ENCODE measurements at places on chromosomes 5 and 9.
A peak's percentile ranks its signal among the peaks of the same experiment; 100 is the strongest.

DNA sequence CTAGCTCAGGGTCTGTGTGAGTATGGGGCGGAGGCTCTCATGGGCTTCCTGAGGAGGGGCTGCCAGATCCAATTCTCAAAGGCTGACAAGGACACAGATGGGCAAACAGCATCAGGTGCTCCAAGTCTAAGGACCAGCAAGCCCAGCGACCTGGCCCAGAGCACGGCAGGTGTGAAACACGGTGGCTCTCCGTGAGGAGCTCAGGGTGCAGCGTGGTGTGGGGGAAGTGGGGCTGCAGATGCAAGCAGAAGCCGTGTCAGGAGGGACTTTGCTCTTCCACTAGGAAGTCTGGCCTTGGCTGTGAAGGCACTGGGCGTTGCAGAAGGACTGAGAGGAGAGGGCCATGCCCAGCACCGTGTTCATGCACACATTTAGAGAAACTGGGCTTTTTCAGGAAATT, 420.0 kb downstream of the GADD45G start:
- DNase-seq = no peak

- no peak for DNase-seq
Observed at GRCh38 chr5:57499262-57500050, 16.8 kb upstream of the ACTBL2 start.

- DNase-seq = peak; percentile 70
Observed at GRCh38 chr9:128026773-128027541, 40.2 kb downstream of the NAIF1 start.

DNA sequence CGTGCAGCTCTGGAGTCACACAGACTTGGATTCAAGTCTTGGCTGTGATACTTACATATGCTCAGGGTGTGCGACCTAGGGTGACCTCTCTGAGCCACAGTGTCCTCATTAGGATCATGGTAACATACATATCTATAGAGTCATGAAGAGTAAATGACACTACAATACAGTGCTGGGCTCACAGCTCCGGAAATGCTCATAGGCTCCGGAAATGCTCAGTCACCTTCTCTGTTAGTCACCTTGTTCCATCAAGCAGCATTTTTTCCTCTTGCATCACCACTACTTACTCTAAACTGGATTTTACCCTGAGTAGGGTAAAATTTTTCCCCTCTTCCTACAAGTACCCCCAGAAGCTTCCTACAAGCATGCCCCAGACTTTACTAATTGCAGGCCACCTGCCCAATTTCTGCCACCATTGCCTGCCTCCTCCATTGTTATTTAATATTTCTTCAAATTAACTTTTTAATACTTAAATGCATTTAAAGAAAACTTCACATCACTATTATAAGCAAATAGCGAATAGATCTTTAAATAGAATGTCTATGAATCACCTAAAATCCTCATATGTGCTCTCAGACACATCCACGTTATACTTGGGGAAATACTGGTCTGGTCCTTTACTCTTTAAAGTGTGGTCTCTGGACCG, 147.6 kb upstream of the SPRY4 start:
- peak; percentile 72 for DNase-seq

DNA sequence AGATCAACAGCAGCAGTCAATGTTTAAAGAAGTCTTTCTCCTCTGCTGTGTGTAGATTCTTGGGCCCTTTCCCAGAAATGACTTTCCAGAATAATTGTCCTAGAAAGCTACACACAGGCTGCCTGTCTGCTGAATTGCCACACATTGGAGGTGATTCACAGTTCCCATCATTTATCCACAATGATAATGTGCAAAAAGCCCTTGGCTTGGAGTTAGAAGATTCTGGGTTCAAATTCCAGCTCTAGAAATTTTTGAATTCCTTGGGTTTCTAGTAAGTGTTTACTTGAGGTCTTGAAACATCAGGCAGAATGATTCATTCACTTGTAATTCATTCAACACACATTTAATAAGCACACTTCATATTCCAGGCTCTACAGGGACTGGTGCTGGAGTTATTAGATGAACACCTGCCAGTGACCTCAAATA, 28.6 kb upstream of the EPB41L4B start:
- no peak for DNase-seq

GRCh38 chr9:88106492-88106891, 31.8 kb downstream of the SPATA31C2 start:
- DNase-seq = peak; percentile 42

GRCh38 chr5:68415177-68416085, 199.9 kb downstream of the PIK3R1 start:
- no peak for DNase-seq

- DNase-seq = no peak
Observed at GRCh38 chr5:136802383-136802782, 437.0 kb upstream of the TRPC7 start.

DNA sequence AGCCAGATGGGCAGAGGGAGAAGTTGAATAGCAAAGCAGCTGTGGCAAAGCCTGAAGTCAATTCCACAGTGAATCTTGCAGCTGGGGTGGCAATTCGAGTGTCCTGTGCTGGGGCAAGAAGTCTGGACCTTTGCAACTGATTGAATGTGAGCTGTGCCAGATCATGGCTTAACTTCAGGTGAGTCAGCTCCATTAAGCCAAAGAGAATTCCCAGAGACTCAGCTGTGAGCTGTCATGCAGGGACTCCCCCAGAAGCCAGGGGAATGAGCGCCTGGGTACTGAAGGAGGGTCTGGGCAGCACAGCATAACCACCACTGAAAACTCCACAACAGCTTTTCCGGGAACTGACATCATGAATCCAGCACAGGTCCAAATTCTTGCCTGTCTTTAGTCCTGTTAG, 153.5 kb upstream of the TRPC7 start:
- DNase-seq = no peak

- no peak for DNase-seq
Observed at GRCh38 chr5:68746643-68747420, 347.0 kb upstream of the SLC30A5 start.

GRCh38 chr5:136619556-136619955, 254.2 kb upstream of the TRPC7 start:
- no peak for DNase-seq

DNA sequence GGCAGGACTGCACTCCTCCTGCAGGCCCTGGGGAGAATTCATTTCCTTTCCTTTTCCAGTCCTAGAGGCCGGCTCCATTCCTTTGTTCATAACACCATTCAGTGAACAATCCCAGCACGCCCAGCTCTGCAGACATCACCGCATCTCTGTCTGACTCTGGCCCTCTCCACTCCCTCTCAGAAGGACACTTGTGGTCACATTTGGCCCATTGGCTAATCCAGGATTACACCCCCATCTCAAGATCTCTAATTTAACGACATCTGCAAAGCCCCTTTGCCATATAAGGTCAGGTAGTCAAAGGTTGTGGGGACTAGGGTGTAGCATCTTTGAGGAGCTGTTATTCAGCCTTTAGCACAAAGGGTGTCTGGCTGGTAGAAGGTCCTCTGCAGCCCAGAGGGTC, 185.0 kb upstream of the DAP start:
- no peak for DNase-seq

GRCh38 chr5:141989720-141990119, 20.8 kb downstream of the RNF14 start:
- no peak for DNase-seq

GRCh38 chr5:170270293-170271069, 27.1 kb downstream of the LCP2 start:
- DNase-seq = peak; percentile 66

DNA sequence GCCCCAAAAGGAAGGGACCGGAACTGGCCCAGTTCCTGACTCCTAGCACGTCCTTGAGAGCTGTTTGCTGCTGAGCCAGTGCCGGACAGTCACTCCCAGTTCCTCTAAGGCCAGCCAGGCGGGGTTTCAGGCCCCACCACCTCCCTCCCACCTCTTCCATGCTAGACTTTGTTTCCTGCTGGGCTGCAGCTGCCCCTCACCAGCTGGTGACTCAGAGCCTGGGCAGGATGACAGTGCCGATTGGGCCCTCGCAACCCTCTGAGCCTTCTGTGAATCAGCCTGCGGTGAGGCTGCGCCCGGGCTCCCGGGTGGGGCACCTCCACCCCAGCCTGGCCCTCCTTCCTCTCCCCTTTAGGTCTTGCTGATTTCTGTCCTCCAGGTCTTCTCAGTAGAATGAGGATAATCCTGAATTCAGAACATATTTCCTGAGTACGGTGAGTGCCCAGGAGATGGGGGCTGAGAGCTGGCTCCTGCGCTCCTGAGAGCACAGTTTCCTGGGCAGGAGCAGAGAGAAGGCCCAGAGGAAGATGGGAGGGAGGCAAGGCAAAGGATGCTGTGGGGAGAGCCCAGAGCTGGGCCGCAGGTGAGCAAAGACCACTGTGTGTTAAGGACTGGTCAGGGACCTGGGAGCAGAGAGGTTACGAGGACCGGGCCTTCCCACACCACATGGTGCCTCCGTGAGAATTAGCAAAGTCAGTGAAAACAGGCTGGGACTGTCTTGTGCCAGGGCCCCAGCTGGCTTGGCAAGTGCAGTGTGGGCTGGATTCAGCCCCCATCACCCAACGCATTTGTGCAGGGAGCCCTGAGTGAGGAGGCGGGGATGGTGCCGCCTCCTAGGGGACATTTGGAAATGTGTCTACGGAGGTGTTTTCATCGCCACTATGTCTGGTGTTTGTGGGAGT, 32.9 kb upstream of the STXBP1 start:
- DNase-seq = peak; percentile 91

- DNase-seq = no peak
Observed at GRCh38 chr5:172773481-172774469, 2.8 kb upstream of the DUSP1 start.

- no peak for DNase-seq
Observed at GRCh38 chr5:154654486-154655371, 100.4 kb upstream of the LARP1 start.

DNA sequence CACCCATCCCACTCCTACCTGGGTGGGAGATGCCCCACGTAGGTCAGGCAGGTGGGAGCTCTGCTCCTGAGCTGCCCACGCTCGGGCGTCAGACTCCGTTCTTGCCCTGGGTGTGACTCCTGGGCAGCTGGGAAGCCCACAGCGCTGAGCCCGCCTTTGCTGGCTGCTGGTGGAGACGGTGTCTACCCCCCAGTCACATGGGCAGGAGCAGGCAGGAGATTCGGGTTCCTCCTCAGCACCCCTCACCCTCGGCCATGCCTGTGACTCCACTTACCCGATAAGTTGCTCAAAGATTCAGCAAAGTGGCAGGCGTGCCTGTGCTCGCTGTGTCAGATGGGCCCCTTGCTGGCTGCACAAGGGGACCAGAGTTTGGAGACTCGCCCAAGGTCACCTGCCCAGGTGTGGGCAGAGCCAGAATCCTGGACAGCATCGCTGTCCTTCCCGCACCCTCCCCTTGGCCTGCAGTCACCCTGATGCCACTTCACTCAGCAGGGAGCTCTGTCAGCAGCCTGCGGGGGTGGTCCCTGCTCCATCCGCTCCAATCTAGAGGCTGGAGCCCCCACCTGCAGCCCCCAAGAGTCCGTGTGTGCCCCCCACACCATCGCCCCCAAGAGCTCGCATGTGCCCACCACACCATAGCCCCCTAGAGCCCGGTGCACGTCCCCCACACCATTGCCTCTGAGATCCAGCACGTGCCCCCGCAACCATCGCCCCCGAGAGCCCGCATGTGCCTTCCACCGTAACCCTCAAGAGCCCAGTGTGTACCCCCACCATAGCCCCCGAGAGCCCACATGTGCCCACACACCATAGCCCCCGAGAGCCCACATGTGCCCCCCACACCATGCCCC, 4.2 kb downstream of the LCN1 start:
- DNase-seq = peak; percentile 23

GRCh38 chr9:134061688-134062371, 6.0 kb downstream of the BRD3 start:
- DNase-seq = no peak

GRCh38 chr9:131100445-131100844, 4.1 kb downstream of the AIF1L start:
- no peak for DNase-seq

DNA sequence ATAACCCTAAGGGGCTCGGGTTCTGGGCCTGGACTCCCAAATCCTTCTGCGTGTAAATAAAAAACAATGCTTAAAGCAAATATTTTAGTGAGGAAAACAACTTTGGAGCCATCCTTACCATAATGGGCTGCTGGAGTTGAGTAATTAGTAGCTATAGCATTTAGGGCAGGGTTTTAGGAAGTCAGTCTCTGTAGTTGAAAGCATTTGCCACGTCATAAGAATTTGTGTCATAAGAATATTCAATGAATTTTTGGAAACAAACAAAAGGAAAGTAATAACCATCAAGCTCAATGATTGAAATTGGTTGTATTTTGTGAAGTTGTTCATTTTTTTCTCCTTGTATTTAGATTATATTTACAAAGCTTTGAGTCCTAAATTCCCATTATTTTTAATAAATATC, 114.8 kb upstream of the ELL2 start:
- DNase-seq = no peak

DNA sequence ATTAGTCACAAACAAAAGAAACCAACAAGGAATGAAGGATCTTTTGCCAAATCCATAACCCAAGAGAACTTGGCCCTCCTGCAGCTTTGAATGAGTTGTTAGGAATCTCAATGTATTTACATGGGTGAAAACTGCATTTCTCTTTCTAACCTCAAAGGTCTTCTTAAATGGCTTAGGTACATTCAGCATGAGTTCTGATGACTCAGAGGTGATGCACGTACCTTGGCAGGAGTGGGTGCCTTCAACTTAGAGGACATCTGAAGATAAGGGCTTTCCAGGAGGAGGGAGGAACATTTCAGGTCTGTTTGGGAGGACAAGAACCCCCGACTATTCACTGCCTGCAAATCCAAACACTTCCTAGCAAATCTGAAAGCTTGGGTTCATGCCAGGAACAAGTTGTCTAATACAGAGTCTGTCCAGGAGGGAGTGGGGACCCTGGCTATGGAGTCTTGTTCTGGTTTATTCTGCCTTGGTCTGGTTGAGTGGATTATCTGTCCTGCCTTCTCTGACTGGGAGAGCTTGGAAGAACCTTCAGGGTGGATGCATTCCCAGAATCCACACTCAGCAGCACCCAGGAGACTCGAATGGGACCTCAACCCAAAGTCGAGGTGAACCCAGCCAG, 65.7 kb downstream of the IRX2 start:
- no peak for DNase-seq

DNA sequence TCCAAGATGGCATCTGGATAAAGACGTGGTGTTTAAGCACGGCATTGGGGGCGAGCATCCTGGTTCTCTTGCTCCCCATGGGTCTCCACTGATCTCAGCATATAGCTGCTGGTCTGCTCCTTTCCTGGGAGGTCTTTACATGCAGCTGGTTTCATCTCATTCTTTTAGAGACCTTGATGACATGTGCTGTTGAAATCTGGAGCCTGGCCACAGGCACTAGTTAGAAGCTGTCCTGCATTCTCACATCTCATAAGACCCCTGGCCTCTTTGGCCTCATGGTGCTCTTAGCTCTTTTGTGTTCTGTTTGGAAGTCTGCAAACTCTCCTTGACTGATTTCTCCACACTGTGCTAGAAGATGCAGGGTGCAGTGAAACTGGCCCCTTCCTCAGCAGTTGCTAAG, 113.0 kb downstream of the SMARCA2 start:
- no peak for DNase-seq

DNA sequence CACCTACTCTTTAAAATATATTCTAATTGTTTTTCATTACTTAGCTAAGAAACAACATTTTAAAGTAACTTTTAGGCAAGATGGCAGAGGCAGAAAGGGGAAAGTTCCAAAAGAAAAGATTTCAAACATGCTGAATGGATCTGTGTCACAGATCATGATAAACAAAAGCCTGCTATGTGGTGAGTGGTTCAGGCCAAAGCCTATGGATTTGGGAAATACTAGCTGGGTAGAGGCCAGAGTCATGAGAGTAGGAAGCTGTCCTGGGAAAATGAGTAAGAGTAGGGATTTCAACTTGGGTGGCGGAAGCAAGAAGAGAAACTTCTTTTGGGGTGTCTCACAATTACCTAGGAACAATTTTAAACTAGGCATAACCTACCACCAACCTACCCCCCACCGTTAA, 68.7 kb upstream of the GRHPR start:
- DNase-seq = no peak

- no peak for DNase-seq
Observed at GRCh38 chr9:85917756-85918155, 23.2 kb upstream of the NAA35 start.

All from activated CD8-positive, alpha-beta memory T cell treated with anti-CD3 and anti-CD28 coated beads, Interleukin-2, amount 10 ng/mL, durations not matched to agents 7 days and 5 days (primary cell).